Heart left ventricle (tissue), 16 donors: ENCODE measurements at places on chromosomes 3 and 15. TPM values are rescaled to one million over a fixed set of nuclear protein-coding genes. Genes with fewer than 3 reads are reported as not detected.

GRCh38 chr3:4721511-4721911, 228.4 kb downstream of the ITPR1 start:
- DNase-seq = no peak

- no peak for DNase-seq
Observed at GRCh38 chr3:181919375-181919774, 207.7 kb downstream of the SOX2 start.

- no peak for DNase-seq
Observed at GRCh38 chr3:152910211-152910610, 75.3 kb downstream of the P2RY1 start.

Gene CLDN16
- not detected for total RNA-seq

GRCh38 chr3:133375403-133375745, 24.5 kb upstream of the BFSP2 start:
- no peak for DNase-seq

Gene SLC30A4
- total RNA-seq = 2.5 TPM

- peak; percentile 74 for DNase-seq
Observed at GRCh38 chr3:55484801-55485791, 2.0 kb downstream of the WNT5A start.

GRCh38 chr3:66237552-66237951, 16.8 kb downstream of the SLC25A26 start:
- DNase-seq = no peak

GRCh38 chr3:137767538-137768360, 3.6 kb downstream of the SOX14 start:
- no peak for DNase-seq

Gene ZSCAN2
- 7.7 TPM for total RNA-seq

Gene TGM4
- total RNA-seq = not detected

Gene GOLGA6D
- total RNA-seq = not detected

DNA sequence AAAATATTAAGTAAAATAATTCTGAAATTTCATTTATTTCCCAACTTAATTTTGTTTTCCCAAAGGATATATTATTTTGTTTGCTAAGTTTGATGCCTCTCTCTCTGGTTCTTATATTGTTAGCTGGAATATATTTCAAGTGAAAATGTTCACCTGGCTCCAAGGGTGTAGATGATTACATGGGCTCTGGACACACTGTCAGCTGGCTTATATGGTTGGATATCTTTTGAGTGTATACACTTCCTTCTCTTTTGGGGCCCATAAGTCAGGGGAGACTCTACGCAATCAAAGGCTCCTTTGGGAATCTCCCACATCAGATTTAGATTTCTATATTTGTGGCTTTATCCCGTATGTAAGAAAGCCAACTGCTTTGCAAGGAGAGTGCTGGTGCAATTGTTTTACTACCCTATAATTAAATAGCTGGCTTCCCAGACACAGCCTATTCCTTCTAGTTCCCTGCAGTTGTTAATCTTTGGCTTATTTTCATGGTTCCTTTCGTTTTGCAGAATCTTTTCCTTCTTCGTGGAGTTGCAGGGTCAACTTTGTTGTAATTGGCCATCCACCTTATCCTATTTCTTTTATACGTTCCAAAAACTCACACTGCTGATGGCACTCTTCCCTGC, 225.7 kb downstream of the DPH6 start:
- DNase-seq = no peak

DNA sequence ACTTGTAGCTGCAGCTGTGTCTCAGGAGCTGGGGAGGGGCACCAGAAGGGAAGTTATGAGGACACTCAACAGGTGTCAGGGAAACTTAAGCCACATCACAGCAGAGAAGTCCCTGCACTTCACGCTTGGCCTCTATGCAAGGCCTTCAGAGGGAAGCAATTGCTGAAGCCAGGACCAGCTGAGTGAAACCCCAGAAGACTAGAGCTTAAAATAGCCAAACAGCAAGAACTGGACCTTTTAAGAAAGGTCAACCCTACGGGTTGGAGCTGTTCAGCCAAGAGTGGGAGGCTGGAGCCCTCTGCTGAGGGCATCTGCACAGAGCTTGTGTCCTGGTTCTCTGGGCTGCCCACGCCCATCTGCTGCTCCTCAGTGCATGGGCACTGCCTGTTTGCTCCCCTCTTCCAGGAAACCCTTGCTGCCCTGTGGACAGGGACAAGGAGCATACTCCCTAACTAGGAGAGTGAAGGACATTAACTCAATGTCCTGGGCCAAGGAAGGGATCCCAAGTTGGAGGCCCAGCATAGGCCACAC, 3.9 kb upstream of the GRAMD2A start:
- DNase-seq = no peak

- no peak for DNase-seq
Observed at GRCh38 chr3:107674371-107674770, 151.6 kb downstream of the BBX start.

Gene GOLGA6L7
- total RNA-seq = not detected

Gene CCR8
- total RNA-seq = not detected

DNA sequence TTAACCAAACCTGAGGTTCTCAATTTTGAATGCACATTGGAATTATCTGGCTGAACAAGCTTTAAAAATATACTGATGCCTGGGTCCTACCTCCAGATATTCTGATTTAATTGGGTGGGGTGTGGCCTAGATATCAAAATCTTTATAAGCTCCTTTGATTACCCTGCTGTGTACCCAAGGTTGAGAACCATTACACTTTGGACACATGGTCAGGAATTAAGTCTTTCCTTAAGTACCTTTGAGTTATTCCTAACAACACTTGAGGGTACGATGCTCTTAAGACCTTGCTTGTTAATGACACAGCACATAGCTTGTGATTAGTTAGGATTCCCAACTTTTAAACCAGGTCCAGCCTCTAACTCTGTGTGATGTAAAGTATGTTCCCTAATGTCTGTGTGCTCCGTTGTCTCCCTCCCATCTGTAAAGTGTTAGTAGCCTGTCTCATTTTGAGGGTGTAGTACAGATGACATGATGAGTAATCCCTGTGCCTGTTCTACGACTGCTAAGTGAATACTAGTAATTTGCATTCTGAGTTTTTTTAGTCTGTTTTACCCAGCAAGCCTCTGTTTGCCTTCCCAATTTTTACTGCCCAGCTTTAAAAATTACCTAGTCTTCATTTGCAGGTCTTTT, 154.9 kb downstream of the KLHL25 start:
- no peak for DNase-seq

GRCh38 chr3:48155122-48155521, 33.1 kb downstream of the CDC25A start:
- no peak for DNase-seq

DNA sequence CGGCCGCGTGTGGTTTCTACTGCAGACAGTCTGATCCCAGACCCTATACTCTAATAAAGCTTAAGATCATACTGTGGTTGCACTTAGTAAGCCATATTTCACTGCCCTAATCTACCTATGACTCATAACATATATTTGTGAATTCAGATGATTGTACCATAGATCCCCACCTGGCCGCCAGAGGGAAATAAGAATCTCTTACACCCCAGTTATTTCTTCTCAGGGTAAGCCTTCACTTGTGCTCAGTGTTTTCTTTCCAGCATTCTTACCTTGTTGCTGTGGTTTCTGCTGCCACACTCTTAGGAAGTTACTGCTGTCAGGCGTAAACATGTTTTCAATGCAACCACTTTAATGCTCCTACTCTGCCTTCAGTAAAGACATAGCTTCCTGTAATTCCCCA, 105.9 kb downstream of the B3GALNT1 start:
- no peak for DNase-seq

DNA sequence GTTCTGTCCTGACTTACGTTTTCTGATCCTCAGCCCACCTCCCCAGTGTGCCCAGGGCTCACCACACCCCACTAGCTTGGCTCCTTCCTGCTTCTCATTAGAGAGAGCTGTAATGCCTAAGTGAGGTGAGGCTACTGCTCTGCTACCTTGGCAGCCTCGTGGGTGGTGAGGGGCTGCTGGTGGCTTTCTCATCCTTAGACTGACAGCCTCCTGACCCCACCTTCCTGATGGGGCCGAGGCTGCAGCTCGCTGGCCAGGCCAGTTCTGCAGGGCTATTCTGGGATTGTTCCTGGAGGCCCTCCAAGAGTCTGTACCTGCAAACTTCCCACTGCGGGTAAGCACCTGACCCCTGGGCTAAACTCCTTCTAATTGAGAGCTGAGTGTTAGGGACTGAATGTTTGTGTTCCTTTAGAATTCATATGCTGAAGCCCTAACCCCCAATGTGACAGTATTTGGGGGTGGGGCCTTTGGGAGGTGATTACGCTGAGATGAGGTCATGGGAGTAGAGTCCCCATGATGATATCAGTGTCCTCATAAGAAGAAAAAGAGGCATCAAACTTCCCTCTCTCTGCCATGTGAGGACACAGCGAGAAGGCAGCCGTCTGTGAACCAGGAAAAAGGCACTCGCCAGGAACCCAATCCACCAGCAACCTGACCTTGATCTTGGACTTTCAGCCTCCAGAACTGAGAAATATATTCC, 38.1 kb upstream of the IQSEC1 start:
- no peak for DNase-seq

Gene LTF
- total RNA-seq = 2.5 TPM

GRCh38 chr3:30733696-30734095, 127.3 kb downstream of the TGFBR2 start:
- DNase-seq = no peak

DNA sequence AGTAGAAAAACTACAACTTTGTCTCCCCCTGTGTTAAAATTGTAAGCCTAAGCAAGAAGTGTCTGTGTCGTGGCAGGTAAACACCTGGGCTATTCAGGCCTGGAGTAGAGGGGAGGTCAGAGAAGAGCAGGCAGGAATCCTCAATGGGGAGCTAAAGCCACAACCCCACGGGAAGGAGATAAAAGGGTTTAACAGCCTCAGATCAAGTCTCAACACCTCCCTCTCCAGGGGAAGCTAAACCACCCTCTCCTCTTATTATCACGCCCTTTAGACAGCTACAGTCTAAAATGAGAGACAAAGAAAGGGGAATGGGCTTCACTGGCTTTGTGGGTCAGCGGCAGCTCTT, 11.6 kb downstream of the ETV5 start:
- DNase-seq = no peak

Gene LEKR1
- total RNA-seq = 1.0 TPM

Gene DLEC1
- 0.09 TPM for total RNA-seq

- DNase-seq = no peak
Observed at GRCh38 chr3:144097163-144097562, 125.5 kb downstream of the DIPK2A start.

DNA sequence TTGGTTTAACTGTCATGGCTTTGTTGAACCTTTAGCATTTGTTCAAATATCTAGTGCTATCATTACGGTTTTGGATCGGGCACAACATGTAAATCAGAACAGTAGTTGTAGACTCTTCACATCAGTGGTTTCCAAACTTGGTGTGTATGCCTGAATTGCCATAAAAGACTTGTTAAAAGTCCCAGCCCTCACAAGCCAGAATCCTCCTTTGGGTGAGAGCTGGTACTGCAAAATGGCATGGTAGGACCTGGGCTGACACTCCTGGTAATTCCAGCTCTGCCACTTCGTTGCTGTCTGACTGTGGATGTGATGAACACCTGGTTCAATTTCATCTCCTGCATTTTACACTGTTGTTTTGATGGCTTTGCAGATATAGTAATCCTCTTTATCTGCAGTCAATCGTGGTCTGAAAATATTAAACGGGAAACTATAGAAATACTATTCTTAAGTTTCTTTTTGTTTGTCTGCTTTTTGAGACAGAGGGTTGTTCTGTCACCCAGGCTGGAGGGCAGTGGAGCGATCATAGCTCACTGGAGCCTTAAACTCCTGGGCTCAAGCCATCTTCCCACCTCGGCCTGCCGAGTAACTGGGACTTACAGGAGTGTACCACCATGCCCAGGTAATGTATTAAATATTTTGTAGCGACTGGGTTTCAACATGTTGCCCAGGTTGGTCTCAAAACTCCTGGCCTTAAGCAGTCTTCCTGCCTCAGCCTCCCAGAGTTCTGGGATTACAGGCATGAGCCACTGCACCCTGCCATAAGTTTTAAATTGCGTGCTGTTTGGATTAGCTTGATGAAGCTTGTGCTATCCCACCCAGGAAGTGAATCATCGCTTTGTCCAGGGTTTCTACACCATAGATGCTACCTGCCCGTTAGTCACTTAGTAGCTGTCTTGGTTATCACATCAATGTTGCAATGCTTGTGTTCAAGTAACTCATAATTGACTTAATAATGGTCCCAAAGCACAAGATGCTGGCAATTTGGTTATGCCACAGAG, 61.6 kb downstream of the RAB7A start:
- no peak for DNase-seq

GRCh38 chr15:71385026-71385425, 269.8 kb downstream of the THSD4 start:
- no peak for DNase-seq

DNA sequence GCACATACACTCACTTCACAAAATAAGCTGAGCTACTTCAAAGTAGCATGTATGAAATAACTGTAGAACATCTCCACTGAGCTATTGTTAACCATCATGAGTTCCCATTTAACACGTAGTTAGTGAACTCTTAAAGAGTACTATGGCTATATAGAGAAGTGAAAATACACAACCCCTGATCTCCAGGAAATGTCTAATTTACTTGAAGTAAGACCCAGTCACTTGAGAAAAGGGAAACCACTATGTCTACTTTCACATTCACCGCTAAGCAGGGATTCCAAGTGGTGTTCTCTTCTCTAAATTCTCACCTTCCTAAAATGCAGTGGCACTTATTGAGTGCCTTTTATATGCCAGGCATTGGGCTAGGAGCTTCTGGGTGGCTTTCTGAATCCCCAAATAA, 35.0 kb upstream of the COLQ start:
- no peak for DNase-seq

- peak; percentile 65 for DNase-seq
Observed at GRCh38 chr3:195583831-195584542, at the start of gene APOD. TSS of gene APOD (minus strand) at chr3:195583940. CDS start at chr3:195579461, 4,479 bp downstream.

GRCh38 chr3:186311441-186311840, 50.6 kb downstream of the DGKG start:
- DNase-seq = no peak

GRCh38 chr15:81569286-81570080, 195.5 kb upstream of the TMC3 start:
- DNase-seq = no peak

Gene TMEM207
- total RNA-seq = not detected
